ENCODE measurements at places on chromosomes 2 and 18.

DNA sequence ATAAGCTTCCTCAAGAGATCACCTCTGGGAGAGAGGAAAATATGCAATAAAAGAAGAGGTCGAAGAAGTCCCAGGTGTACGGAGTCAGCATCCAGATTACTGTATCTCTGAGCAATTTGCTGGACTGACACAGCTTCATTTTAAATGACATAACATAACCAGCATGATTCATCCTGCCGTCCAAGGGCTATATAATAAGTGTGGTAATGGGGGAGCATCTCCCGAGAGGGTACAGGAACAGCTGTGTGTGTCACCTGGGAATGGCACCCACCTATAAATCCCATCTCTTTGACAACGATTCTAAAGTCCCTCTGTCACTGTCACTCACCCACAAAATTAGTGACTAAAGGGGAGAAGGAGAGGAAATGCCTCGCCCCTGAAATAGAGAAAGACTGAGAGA lies 19.3 kb upstream of the FZD7 start:
- DNase-seq = no peak

DNA sequence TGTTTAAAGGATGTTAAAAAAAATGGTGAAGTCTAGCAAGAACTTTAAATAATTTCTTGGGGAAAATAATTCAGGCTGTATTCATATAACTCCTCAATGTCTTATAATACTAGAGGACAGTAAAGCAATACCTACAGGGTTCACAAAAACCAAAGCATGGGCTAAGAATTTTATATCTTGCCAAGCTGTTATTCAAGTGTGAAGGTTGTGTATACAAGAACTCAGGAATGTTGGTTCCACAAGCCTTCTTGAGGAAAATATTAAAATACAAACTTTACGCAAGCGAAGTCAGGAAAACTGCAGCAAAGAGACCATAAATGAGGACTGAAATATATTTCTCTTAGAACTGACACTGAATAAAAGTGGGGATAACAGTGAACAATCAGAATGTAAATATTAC lies 76.1 kb upstream of the DNAJC10 start:
- no peak for DNase-seq

- DNase-seq = no peak
Measured at GRCh38 chr2:41878056-41878455, 169.8 kb upstream of the PKDCC start.

DNA sequence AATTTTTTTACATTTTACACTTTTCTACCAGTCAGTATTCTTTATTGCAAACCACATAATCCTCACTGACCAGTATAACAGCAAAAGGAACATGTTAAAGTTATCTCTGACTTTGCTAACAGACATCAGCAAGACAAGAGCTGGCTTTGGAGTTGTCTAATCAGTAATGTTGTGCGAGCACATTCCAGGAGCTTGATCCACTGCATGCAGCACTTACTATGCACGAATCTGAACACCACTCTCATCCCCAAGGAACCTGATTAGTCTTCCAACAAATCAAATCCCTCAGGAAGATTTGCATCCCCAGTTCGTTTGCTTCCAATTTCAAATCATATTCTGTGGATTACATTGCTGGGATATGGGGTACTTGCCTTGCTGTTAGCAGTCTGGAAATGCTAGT lies 269.3 kb upstream of the EPC2 start:
- no peak for DNase-seq

DNA sequence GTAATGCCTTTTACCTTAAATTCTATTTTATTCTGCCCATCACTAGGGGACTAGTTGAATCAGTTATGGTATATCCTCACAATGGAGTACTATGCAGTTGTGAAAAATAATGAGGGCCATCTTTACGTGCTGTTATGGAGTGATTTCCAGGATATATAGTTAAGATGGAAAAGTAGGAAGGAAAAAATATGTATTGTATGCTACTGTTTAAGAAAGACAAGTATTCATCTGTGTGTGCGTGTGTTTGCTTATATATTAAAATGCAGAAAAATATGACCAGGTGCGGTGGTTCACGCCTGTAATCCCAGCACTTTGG lies 32.5 kb upstream of the MRPL33 start:
- DNase-seq = no peak

DNA sequence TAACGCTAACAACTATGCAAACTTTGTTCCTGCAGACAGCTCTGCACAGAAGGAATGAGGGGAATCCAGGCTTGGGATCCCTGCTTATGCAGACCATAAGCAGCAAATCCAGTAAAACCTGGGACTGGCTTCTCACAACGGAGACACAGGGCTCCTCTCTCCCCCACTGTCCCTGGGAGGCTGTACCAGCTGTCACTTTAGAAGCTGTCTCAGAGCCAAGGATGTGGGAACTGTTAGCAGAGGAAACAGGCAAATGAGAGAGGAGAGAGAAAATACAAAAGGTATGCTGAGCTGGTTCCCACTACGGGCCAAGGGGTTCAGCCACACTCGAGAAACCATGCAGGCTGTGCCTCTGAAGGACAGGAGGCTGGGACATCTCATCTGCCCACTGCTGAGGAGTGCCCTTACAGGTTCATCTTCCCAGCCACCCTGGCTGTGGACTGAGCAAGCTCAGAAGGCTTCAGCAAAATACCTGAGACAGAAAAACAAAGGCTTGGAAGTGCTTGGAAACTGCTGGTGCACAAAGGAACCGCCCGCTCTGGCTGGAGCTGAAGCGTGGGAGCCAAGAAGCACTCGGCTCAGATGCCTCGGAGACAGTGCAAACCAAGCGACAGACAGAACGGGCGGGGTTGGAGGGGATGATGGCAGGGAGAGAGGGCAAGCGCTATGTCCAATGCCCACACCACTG lies 72.5 kb downstream of the FAM210A start:
- no peak for DNase-seq

DNA sequence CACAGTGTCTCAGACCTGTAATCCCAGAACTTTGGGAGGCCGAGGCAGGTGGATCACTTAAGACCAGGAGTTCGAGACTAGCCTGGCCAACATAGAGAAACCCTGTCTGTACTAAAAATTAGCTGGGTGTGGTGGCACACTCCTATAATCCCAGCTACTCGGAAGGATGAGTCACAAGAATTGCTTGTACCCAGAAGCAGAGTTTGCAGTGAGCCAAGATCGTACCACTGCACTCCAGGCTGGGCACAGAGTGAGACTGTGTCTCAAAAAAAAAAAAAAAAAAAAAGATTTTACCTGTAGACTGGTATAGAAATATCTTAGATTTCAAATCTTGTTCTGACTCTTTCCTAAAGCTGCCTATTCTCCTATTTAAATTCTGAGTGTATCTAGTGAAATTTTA lies 7.2 kb upstream of the KLHL29 start:
- DNase-seq = no peak

DNA sequence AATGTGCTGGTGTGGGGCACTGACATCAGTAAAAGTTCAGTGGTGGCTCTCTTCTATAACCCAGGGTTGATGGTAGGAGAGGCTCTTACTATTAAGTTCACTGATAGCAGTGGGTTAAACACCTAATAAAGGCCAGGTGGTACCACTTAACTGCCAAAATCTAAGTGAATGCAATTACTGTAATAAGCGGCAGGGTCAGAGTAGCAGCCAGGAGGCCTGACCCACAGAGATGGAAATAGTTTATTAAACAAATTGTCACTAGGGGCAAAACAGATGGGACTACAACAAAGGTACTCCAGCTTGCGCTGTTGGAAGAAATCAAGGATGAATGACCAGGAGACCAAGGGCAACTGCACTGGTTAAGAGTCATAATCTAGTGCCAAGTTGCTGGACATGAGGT lies 26.6 kb downstream of the ZSWIM2 start:
- DNase-seq = no peak

GRCh38 chr18:14767474-14767873 lies 19.5 kb downstream of the ANKRD30B start:
- DNase-seq = no peak

GRCh38 chr2:113741091-113741490 lies 15.4 kb downstream of the SLC35F5 start:
- no peak for DNase-seq

DNA sequence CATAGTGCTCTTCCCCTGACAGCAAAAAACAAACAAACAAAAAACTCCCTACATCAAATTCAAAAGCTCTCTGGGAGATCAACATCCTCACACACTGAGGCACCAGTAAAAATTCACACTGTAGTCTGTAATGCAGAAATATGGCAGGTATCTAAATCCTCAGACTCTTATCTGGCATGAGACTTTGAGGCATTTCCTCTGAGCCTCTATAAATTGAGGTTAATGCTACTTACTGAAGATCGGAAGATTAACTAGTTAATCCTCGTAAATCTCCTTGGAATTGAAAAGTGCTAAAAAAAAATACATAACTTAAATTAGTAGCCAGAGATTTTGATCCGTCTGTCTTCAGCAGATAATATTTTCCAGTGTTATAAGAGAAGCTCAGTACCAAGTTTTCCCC lies 65.0 kb downstream of the AP1S3 start:
- no peak for DNase-seq

DNA sequence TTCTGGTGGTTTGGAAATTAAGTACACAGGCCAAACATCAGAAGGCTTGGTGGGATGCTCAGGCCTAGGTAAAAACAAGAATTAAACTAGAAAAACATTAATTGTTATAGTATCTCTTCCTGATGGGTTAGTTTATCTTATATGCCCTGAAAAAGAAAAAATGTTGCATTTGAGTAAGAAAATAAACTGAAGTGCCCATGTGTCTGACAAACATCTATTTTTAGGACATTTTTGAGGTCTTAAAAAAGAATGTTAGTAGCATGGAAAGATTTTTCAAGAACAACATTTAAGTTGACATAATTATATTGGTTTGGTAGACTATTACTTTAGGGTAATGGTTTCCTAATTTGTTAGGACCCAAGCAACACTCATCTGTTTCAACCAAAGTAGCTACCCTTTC lies 140.1 kb upstream of the RND3 start:
- no peak for DNase-seq

- no peak for DNase-seq
Measured at GRCh38 chr2:230680463-230681170, 32.0 kb upstream of the CAB39 start.

DNA sequence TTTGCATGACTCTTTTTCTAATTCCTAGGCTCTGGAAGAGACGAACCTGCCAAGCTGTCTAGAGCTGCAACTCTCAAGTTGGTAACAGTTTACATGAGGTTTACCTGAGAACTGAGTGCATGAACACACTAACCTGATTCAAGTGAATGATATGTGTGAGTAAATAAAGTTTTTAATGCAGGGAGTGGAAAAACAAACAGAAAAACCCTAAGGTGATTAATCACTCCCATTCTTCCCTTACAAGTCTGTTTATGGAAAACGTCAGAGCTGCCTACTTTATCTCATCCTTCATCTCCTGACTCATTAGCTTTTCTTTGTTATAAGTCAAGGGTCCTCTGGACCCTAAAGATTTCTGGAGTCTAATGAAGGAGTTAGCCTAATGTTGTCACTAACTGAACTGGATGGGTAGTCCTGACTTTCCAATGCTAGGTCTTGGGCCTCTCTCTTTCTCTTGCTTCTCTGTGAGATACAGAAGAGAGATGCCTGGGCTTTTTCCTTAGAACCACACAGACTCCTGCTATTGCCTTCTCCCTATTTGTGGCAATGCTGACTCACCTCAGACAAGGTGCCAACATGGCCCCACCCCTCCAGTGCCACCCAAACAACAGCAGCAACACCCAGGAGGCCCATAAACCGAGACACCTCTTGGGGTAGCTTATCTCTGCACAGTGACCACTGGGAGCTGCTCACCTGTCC lies 952.4 kb downstream of the EPHA4 start:
- no peak for DNase-seq

DNA sequence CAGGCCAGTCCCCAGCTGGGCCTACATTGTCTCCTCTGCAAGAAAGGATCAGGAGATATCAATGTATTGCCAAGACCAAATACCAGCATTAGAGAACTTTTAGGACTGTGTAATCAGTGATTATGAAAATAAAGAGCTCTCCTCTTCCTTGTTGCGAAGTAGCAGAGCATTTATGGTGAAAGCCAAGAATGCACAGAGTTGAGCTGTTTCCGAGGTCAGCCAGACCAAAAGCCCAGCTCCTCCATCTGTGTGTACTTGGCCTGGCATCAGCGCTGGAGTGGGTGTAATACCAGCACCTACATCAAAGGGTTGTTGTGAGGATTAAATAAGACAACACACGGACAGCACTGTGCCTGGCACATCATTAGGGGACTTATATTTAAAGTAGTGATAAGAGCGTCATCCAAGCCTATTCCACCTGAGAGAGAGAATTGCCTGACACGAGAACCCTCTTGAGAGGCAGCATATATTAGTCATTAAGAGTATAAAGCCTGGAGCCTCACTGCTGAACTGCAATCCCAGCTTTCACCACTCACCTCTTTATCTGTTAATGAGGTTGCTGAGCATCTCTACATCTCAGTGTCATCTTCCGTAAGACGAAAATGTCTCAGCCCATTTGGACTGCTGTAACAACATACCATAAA lies 7.4 kb upstream of the SLC16A14 start:
- no peak for DNase-seq

DNA sequence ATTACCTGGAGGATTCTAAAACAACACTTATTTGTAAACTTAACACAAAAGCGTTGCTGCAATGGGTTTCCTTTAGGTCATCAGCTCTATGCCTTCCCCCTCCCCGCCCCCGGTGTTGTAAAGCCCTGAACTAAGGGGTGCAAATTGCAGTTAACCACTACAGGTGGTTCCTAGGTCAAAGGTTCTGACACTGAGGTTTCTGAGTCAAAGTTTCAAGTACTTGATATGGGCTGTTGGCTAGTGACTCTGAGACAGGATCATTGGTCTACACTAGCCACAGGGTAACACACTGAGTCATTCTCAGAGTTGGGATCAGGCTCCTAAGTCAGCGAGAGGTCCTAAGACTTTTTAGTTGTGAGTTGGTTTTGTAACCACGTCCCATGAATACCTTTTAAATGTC lies 15.4 kb downstream of the IL1B start:
- DNase-seq = no peak
